Jurkat, Clone E6-1 (cell line): ENCODE measurements at places on chromosomes 1 and 21.

- no peak for DNase-seq
Measured at GRCh38 chr1:30852026-30852425, 56.5 kb downstream of the SDC3 start.

- DNase-seq, result no peak
Measured at GRCh38 chr1:225471453-225472301, 43.8 kb upstream of the LBR start.

GRCh38 chr21:18705971-18706370 lies 302.4 kb upstream of the TMPRSS15 start:
- DNase-seq, result no peak

DNA sequence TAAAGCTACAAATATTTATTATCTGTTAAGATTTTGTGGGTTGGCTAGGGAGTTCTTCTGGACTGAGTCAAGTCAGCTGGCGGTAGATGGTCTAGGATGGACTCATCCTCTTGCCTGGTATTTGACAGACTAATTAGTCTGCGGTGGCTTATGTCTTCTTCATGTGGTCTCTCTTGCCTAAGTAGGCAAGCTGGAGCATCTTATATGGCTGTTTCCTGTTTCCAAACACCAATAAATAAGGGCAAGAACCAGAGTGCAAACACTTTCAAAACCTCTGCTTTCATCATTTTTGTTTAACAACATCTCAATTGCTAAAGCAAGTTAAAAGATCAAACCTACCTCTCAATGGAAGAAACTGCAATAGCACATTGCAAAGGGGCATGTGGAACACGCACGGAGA lies 484.8 kb downstream of the PTPRC start:
- peak; percentile 76 for DNase-seq

DNA sequence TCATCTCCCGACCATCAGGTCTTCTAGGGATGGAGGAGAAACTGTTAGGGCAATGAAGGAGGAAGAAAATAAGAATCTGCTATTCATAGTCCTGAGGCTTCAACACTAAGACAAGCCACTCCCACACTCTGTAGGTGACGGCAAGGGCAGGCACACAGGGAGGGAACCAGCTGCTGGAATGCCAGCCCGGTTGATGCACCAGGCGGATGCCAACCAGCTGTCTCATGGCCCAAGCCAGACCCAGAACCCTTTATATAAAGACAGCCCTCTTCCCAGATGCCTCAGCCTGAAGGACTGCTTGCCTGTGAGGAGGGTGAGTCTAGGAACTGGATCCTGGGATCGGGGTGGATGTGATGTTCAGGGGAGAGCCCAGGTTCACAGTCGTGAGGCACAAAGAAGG lies at the start of gene KPRP:
Gene KPRP (plus strand): TSS at position 279 of the 400 bp plus-strand sequence. CDS start 1,564 bp downstream, outside the sequence.
- no peak for DNase-seq

DNA sequence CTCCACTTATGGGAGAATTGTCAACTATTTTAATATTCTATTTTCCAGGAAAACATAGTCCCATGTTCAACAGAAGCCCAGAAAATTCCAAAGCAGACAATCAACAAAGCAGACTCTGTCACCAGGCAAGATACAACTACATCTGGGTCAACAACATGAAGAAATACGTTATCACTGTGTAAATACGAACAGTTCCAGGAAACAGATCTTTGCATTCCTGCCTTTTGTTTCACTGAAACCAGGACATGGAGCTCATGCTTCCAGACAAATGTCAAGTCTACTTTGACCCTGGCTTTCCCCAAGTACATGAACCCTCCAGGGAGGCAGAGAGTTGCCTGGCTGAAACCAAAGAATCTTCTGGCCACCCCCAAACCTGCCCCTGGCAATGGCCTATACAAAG lies 106.7 kb downstream of the SETD4 start:
- DNase-seq, result no peak

DNA sequence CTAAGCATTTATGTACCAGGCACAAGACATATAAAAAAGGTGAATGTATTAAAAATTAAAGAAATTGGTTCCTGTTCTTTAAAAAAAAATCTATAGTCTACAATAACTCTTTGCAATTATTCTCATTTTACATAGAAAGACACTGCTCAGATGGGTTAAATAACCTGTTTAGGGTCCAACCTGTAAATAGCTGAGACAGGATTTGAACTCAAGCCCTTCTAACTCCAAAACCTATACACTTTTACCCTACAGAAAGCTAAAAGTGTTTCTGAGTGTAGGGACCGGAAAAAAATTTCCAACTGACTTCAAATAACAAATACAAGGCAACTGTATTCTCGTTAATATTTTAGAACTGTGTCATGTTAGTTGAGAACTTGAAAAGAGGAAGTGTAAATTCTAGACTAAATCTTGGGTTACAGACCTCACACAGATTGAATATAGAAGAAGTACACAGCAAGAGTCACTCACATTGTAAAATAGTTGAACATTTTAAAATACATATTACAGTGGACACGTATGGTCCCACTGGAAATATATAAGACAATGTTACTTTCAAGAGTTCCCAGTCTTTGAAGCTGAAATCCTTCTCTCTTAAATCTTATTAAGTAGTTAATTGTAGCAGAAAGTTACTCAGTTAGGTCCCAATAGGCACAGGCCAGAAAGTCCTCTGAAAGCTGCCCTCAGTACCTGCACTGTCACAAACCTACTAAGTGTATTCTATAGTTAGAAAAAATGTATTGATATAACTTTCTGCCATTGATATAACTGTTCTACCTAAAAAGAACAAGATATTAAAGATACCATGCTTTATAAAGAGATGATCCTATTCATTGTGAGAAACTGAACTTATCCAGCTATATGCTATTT lies 7.3 kb downstream of the EDEM3 start:
- DNase-seq, result no peak

DNA sequence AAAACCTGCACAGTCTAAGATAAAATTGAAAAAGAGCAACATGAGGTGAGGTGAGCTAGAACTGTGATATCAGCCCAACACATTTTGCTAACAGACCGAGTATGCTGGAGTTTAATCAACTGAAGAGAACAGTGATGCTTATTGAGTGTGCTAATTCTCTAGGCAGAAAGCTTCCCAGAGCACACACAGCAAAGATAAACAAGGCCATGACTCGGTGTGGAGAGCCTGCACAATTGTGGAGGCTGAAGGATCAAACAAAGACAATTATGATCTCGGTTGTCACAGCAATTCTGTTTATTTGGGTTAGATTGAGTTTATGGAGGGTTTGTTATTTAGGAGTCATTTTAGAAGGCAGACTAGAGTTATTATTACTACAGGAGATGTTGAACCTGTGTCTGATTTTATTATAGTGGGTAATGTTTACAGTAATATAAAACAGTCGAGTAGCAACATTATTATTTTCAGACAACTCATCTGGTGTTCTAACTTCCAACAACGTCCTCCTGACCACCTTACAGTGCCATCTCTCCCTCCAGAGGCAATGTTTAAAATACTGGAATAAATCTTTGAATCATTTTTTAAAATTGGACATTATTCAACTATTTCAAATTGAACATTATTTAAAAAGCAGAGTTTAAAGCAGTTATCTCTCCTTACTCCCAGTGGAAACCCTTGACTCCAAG lies 40.2 kb downstream of the DPT start:
- no peak for DNase-seq

- DNase-seq, result no peak
Measured at GRCh38 chr1:80427881-80428280, 1372.9 kb upstream of the ADGRL2 start.

GRCh38 chr1:170044187-170044586 lies 30.3 kb downstream of the KIFAP3 start:
- DNase-seq, result no peak

DNA sequence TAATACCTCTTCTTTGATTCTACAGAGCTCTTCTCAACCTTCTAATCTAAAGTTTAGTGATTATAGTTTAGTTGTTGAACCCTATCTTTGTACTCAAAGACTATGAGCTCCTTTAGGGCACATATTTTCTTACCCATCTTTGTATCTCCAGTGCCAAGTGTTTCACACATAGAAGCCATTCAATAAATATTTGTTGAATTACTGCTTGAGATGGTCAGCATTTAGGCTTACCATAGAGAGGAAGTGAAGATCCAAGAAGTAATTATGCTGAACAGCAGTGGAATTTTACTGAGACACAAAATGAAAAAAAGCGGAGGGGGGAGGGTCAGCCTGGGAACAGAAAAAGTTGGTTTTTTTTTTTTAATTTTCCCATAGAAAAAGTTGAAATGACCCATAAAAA lies 21.9 kb downstream of the PIK3R3 start:
- no peak for DNase-seq

GRCh38 chr21:33189237-33189636 lies 40.5 kb upstream of the IFNAR2 start:
- no peak for DNase-seq

DNA sequence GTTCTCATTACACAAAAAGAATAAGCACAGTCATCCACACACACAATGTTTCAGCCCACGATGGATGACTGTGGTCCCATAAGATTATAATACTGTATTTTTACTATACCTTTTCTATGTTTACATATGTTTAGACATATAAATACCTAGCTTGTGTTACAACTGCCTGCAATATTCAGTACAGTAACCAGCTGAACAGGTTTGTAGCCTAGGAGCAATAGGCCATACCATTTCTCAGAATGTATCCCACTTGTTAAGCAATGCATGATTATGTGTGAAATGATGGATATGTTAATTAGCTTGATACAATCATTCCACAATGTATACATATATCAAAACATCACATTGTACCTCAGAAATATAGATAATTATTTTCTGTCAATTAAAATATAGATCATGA lies 33.2 kb upstream of the SAMD13 start:
- no peak for DNase-seq

DNA sequence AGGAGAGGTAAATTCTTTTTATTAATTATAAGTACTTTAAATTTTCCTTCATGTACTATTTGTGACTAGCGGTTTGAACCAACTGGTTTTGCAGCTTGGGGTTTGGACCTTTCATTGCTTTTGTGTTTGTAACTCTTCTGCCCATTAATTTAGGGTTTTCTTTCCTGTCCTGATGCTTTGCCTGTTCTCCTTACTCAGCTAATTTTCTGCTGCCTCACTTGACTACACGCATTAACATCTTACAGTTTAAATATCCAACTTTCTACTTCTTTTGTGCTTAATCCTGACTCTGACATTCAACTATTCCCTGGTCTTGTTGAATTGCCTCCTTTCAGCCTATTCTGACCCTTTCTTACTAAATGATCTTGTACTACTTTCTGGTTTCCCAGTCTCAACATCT lies 135.6 kb downstream of the PTPRC start:
- no peak for DNase-seq

DNA sequence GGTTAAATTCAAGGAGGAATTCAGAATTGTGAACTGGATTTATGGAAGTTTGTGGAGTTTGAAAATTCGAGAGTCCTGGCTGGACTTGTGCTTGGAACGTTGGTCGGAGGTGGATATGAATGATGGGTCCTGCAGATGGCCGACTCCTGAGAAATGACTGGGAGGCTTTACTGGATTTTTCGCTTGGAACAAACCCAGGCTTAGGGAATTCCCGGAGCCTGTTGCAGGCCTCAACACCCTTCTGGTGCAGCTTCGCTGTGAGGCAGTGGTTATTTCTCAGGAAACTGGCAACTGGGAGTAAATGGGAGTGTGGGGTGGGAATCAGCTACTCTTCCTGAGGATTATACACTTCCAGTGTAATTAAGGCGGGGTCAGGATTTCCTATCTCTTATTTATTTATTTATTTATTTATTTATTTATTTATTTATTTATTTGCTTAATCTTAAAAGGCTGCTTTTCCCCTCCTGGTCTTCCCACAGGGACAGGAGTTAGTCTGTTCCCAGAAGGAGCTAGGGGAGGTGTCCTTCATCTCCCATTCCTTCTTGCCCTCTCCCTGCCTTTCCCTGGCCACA lies 21.1 kb downstream of the MAPKAPK2 start:
- DNase-seq, result no peak

GRCh38 chr1:215682232-215682631 lies 115.1 kb downstream of the KCTD3 start:
- no peak for DNase-seq

DNA sequence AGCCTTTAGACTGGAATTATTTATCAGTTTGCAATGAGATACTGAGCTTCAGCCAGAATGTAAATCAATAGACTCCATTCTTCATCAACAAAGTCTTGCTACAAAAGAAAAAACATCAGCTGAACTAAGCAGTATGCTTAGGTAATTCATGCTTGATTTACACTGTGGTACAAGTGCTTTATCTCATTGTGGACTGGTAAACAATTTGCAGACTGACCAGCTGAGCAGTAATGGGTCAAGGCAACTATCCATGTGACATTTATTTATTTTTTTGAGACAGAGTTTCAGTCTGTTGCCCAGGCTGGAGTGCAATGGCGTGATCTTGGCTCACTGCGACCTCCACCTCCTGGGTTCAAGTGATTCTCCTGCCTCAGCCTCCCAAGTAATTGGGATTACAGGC lies 39.8 kb upstream of the SYT2 start:
- DNase-seq, result no peak

DNA sequence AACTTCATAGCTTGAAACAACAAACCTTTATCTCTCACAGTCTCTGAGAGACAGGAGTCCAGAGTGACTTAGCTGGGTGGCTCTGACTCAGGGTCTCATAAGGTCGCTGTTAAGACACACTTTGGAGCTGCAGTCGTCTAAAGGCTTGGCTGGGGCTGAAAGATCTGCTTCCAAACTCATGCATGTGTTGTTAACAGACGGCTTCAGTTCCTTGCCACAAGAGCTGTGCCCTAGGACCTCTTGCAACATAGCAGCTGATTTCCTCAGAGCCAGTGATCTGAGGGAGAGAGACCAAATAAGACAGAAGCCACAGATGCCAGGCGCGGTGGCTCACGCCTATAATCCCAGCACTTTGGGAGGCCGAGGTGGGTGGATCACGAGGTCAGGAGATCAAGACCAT lies 176.8 kb downstream of the DISC1 start:
- no peak for DNase-seq

DNA sequence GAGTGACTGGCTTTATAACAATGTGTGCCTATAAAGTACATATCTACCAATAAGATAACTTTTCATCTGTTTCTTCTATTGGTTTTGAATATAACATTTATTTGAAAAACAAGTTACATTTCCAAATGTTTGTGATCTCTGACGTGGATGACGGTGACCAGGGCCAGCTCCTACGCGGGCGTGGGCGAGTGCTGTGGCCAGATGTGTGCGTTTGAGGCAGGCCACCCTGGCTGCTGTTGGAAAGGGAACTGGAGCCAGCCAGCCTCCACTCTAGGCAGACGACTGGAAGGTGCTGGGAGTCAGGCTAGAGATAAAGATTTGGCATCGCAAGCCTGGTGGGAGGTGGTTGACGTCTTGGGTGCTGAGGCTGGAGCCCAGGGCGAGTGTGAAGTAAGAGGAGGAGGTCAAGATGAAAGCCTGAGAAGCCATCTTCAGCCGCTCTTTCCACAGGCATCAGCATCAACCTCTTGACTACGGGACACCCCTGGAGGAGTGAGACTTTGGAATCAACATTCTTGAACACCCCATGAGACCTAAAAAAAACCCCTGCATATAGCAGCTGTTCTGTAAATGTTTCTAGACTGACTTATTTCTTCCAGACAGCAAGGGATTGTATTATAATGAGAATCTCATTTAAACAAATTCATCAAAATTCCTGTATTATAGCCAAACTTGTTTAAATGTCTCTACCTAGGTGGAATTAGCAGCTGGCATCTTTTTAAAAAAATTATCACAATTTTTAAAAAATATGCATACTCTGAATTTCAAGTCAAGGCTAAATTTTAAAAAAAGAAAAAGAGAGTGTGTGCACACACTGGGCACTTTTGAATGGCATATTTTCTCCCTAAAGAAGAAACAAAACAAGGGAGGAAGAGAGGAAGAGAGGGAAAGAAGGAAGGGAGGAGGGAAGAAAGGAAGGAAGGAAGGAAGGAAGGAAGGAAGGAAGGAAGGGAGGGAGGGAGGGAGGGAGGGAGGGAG lies 112.5 kb upstream of the SLC44A3 start:
- no peak for DNase-seq
